ENCODE measurements at places on chromosomes 1 and 21.

- DNase-seq = peak; percentile 73
These were observed 17.3 kb upstream of the MIIP start for GRCh38 chr1:12001996-12002493.

DNA sequence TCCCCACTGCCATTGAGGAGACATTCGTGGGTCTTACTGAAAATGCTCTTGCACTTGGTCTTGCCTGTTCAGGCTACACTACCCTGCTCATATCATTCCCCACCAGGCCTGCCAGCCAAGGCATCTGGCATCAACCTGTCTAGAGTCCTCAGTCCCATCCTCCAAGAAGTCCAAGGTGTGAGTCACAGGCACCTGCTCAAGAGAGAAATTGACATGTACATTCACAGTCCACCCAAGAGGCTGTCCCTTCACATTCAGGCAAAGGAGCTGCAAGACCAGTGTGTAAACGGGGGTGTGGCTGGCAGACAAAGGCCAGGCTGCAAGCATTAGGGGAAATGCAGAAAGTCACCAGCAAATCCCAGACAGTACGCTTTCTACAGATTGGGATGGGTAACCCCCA is 13.1 kb upstream of the PLA2G2C start:
- no peak for DNase-seq

DNA sequence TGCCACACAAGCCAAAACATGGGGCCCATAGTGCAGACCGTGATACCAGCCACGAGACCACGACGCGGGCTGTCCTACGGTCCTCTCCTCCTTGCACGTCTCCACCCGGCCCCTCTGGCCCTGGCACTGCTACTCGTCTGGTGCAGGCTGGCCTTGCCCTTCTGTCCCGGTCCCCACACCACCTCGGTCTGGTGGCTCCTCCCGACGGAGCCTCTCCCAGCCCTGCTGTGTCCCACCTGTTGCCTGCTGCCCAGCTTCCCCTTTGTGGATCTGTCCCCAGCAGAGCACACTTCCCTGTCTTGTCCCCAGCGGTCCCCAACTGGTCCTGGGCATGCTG is 50.5 kb downstream of the MORN1 start:
- DNase-seq = no peak

GRCh38 chr1:98323906-98324358 is 337.6 kb upstream of the SNX7 start:
- DNase-seq = no peak

- no peak for DNase-seq
These were observed 7.8 kb upstream of the CALML6 start for GRCh38 chr1:1907098-1907736.

GRCh38 chr1:83912876-83913275 is 86.1 kb downstream of the TTLL7 start:
- no peak for DNase-seq

DNA sequence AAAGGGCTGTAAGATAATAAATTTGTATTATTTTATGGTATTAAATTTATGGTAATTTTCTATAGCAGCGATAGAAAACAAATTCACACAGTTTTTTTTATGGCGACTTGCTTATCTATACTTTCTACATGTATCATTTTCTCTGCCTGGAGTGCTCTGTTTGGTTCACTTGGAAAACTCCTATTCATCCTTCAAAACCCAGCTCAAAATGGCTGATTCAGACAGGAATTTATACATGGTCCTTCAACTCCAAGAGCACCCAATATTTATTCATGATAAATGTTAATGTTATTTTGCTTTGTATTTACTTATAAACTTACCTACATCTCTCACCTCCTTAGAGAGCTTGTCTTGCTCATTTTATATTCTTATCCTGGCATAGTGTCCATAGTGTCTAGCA is 55.6 kb upstream of the SSX2IP start:
- DNase-seq = no peak

DNA sequence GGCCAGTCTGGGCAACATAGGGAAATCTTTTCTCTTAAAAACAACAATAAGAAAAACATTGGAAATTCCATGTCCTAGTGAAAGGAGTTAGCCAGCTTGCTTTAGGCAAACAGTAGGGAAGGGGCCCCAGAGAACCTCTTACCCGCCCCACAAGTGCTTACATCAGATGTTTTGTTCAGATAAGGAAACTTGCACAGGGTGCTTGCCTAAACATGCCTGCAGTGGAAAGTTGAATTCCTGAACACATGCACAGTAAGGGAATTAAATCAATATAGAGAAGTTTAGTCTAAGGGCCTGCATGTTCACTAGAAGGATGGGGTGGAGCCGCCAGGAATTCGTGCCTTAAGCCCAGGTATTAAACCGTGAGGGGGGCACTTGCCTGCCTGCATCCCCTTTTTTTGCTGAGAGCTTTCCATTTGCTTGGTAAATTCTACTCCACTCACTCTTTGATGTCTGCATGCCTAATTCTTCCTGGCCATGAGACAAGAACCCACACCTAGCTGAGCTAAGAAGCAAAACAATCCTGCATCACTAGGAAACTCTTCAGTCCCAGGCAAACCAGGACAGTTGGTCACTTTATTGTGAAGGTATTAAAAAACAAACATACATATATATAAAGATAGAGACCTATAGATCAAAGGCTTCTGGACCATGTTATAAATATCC is 499.0 kb downstream of the SIPA1L2 start:
- DNase-seq = no peak

DNA sequence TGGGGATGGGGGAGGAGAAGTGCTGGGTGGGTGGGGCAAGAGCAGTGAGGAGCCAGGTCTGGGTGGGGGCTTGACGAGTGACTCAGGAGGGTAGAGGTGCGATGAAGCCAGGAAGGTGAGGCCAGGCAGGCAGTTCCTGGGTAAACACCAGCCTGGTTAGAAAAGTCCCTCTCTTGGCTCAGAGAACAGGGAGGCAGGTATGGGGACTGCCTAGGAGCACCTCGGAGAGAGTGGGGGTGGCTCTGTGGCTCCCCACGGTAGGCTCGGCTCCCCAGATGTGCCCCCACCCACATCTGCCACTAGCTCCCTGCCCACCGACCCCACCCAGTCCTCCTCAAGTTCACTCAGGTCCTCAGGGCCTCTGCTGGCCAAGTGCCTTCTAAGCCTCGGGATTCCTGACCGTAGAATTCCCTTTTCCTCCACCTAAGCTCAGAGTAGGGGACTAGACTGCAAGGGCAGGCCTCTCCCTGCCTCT is 1.2 kb downstream of the HSPG2 start:
- DNase-seq = no peak

DNA sequence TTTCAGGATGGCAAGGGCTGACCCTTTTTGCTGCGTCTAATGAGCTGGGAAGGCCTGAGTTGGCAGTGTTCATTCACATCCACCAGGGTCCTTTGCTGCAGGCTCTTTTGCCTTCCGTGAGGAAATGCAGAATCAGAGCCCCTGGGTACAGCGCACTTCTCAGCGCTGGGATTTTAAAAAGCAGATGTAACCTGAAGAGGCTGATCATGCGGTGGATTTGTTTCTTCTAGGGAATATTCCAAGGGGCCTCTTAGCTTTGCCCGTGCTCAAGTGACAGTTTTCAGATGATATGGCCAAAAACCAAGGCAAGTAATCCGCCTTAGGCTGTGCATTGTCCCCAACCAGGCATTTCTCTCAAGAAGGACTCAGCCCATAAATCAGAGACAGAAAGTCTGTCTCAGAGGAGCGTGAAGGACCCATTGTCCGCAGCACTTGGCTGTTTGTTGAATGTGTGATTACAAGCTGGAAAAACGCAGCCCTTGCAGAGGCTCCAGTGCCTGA is 237.6 kb downstream of the PTPRC start:
- peak; percentile 85 for DNase-seq

DNA sequence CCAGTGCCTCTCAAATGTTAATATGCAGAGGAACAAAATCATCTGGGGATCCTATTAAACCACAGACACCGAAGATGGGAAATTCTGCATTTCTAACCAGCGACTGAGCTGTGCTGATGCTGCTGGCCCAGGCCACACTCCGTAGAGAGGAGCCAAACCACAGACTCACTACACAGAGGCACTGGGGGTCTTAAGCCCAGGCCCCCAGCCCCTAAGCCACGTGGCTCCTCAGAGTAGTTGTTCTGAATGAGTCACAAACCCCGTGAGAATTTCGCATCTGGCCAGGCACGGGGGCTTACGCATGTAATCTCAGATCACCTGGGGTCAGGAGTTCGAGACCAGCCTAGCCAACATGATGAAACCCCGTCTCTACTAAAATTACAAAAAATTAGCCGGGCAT is 2.8 kb upstream of the CELA2A start:
- no peak for DNase-seq

GRCh38 chr1:10324627-10325026 is 74.2 kb upstream of the PGD start:
- no peak for DNase-seq

DNA sequence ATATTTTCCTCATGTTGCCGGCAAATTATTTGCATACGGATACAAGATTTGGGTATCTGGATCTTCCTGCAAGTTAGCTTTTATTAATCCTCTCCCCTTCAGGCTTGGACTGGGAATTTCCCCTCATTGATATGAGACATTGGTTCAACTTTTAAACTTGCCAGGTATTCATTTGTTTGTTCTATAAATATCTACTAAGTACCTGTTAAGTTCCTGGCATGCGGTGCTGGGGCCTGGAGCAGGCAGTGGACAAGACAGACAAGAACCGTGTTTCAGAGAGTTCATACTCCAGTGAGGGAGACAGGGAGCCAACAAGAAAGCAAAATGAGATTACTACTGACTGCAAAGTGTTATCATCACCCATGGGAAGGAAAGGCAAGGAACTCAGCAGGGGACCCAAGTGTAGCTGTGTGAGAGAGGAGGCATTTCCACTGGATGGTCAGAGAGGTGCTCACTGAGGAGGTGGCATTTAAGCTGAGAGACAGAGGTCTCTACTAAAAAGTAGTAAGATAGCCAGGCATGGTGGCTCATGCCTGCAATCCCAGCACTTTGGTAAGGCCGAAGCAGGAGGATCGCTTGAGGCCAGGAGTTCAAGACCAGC is 39.1 kb upstream of the FHAD1 start:
- no peak for DNase-seq

DNA sequence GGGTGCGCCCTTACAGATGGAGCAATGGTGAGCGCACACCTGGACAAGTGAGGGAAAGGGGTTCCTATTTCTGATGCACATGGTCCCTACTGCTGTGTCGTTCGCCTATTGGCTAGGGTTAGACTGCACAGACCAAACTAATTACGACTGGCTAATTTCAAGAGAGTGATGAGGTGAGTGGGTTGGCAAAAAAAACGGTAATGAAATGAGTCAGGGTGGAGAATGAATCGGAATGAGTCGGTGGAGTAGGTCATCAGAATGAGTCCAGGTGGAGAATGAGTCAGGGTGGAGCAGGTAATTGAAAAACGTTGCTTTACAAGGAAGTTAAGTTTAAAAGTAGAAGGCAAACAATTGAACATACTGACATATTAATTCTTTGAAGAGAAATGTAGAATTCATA is 79.8 kb downstream of the WDR4 start:
- no peak for DNase-seq

GRCh38 chr1:23563003-23563402 is 3.7 kb upstream of the ID3 start:
- peak; percentile 26 for DNase-seq

DNA sequence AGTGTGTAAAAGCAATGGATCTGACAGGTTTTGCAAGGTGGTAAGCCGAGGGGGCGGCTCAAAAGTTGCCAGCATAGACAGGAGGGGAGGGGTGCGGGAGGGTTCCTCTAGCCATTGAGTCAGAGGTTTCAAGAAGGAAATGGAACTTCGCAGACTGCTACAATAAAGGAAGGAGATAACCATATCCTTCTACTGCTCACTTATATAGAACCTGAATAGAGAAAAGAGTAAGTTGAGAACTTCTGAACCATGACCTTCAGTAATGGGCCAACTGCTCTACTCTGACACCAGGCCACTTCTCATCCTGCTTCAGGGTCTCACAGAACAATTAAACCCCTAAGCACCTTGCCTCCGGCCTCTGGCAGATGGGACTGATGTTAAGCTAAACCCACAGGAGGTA is 26.3 kb upstream of the BCAR3 start:
- DNase-seq = no peak

DNA sequence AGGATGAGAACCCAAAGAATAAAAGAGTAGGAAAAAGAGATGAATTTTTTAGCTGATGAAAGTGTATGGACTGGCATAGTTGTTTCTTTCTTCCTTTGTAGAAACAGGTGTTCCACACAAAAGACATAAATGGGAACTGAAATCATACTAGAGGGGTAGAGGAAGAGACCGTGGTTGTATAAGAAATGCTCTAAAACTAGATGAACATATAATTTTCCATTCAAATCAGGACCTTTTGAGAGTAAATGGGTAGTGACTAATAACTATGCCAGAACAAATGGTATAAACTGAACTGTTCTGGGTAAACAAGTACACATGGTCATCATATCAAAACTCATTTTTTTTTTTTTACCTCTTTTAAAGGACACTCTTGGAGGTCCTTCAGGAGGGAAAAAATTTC is 344.2 kb downstream of the VAV3 start:
- no peak for DNase-seq

GRCh38 chr1:160205242-160206035 is at the start of gene PEA15:
PEA15 (plus strand) TSS chr1:160205384; CDS start chr1:160211545, 6,161 bp downstream.
- DNase-seq = peak; percentile 66

All from posterior cingulate gyrus (tissue), 11 donors.